NCI-H2081 (cell line): ENCODE measurements at places on chromosomes 7 and 10.

DNA sequence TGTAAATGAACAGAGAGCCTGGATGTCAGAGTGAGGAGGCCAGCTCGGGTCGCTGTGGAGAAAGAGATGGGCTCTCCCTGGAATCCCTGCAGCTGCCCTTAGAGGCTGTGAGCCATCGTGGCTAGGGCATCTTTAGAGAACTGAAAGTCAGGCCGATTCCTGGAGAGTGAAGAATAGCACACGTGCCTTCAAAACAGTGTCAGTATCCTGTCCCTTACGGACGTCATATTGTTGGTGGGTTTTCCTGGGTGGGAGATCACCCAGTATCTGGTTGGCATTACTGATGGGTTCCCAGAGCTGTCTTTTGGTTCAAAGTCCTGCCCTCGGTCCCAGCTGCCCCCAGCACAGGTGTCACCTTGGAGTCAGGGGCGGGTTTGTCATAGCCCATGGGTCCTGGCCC lies 25.3 kb downstream of the IKZF1 start:
- no peak for DNase-seq

DNA sequence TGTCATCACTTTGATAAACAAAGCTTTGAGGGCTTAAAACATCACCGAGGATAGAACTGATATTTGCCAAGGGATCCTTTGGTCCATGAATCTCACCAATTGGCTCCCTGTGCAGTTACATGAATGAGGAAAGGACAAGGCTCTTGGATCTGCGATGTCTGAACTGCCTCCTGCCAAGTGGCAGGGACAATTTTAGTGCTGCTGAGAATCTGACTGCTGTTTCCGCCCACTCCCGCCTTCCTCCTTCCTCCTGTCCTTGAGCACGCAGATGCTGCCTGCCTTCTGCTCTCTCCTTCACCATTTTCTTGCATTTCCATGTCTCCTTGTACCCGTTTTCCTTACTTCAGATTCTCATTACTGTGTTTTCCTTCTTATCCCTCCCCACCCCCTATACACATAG lies 26.8 kb upstream of the ITPRID1 start:
- no peak for DNase-seq

DNA sequence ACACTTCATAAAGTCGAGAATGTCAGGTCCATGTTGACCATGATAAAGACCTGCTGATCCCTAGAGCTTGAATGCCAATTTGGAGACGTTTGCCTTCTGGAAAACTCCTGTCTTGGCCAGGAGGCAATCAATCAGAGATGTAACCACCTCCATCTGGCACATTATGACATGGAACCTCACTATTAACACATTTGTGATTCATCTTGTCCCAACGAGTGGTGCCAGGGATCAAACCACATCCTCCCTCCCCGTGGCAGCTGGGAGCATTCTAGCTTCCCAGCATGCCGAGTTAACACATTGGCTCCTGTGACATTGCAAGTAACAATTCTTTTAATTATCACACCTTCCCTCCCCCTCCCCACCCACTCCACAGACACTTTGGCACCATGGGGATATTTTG lies 84.0 kb upstream of the PPP1R17 start:
- peak; percentile 39 for DNase-seq

DNA sequence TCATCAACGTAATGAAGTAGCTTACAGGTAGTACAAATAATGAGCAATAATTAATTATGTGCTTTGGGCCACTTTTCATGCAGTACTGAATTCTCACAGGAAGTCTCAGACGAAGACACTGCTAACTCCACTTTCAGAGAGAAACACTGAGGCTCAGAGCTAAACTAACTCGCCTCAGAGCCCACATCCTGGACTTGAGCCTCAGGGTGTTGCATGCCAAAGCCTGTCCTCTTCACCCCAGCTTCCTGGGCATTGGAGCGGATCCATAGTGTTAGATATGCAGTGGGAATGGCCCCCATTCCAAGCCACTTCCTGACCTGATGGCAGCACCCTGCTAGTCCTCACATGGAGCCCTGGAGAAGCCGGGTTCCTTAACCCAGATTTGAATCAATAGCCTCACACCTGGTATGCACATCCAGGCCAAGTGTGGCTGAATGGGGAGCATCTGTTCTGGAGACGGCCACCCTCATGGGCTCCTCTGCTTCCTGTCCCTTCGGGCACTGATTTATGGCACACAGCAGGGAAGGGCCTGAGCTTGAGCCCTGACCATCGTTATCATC lies 265.1 kb upstream of the ZNF32 start:
- DNase-seq, result no peak

DNA sequence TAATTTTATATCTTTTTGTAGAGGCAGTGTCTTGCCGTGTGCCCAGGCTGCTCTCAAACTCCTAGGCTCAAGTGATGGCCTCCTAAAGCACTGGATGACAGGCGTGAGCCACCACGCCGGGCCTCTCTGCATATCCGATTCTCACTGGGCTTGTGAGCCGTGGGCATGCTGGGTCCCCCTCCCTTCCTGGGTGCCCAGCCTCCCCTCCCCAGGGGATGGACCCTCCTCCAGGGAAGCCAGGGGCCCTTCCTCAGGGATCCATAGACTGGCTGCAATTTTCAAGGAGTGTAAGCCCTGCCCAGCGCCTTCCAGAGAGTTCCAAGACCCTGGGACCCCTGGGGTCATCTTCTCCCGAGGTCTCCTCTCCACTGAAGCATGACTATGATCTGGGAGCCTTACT lies 23.7 kb upstream of the ELFN1 start:
- DNase-seq, result no peak
